ENCODE measurements at places on chromosomes 6 and 20. TPM values are rescaled to one million over a fixed set of nuclear protein-coding genes. Genes with fewer than 3 reads are reported as not detected.

The OR2B6 gene
- 0.19 TPM for total RNA-seq

- no peak for DNase-seq
Observed at GRCh38 chr20:50330504-50331313, 140.1 kb downstream of the CEBPB start.

DNA sequence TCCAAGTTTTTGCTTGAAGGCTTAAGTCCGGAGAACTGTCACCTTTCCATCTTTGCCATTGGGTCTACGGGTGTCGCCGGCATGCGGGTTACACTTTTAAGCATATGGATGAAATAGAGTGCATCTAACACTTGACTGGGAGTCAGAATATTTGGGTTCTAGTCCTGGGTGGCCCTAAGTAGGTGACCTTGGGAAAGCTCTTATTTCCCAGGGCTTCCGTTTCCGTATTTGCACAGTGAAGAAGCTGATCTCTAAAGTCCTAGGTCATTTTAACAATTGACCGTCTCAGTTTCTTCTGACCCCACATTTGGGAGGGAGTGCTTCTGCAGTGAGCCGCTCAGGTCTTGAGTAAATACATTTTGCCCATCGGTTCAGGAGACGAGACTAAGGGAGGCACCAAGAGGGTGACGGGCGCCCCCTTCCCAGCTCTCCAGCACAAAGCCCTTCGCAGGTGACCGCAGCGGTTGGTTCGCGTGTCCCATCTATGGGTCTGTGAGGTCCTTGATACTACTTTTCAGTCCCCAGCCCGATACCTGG is 651 bp upstream of the BLTP3A start:
- DNase-seq: peak; percentile 47

- DNase-seq: no peak
Observed at GRCh38 chr6:93222071-93222851, 197.1 kb downstream of the EPHA7 start.
